ENCODE measurements at places on chromosomes 6 and 20.

- no peak for DNase-seq
Measured at GRCh38 chr6:7922596-7922995, 12.0 kb upstream of the TXNDC5 start.

GRCh38 chr20:52411611-52412010, 220.0 kb upstream of the ZFP64 start:
- DNase-seq, result no peak

DNA sequence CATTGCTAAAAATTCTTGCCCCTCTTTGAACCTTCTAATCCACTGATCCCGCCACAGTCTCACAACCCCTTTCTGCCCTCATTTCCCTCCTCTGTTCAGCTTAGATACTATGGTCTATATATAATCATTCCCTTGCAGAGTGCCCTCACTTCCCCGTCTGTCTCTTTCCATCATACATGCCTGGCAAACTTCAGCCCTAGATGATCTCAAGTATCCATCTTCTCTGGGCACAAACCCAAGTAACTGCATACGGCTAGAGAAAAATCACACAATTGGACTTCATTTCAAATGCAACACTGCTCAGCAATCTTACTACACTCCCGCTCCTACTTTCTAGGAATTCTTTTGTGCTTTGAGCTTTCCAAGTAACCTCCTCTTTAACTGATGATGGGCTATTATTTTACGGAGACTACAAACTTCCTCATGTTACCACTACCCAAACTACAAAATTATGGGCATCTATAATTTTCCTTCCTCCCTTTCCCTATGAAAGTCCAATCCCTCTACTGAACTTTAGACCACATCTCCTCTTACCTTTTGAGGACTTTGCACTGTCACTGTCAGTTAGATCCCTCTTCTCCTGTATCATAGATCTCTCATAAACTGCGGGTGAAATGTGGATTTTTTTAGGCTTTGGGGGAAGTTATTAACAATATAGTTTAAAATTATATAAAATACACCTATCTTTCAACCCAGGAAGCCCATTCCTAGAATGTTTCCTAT, 135.6 kb downstream of the BTBD9 start:
- DNase-seq, result no peak

DNA sequence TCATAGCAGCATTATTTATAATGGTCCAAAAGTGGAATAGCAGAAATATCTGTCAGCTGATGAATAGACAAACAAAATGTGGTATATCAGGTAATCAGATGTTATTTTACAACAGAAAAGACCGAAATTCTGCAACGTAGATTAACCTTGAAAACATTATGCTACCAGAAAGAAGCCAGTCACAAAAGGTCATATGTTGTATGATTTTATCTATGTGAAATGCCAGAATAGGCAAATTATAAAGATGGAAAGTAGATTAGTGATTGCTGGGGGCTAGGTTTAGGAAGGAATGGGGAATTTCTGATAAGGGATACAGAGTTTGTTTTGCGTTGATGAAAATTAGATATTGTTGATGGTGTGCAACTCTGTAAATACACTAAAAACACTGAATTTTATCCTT, 165.0 kb upstream of the STMND1 start:
- DNase-seq, result no peak

- no peak for DNase-seq
Measured at GRCh38 chr6:157460182-157460999, 79.4 kb downstream of the ZDHHC14 start.

Measured in GM04504 (cell line).